ENCODE measurements at places on chromosomes 11 and 22.

- DNase-seq = no peak
Observed at GRCh38 chr11:100163471-100163870, 523.6 kb upstream of the ARHGAP42 start.

DNA sequence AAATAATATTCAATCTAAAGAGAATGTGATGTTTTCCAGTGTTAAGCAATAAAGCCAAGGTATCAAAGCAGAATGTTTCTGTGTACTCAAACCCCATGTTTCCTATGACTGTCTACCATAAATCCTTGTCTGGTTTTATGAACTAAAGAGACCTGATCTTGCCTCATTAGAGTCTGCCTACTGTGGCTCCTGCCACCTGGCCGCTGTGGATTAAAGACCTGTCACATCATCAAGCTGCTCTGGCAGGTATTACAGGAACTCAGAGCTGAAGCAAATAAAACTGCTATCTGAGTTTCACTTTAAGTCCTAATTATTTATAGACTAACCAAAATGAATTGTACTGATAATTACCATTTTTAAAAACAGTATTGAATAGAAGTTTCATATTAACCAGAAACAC, 207.8 kb upstream of the CCDC90B start:
- no peak for DNase-seq

GRCh38 chr22:38871360-38872171, 450 bp downstream of the CBX6 start:
- peak; percentile 41 for DNase-seq

DNA sequence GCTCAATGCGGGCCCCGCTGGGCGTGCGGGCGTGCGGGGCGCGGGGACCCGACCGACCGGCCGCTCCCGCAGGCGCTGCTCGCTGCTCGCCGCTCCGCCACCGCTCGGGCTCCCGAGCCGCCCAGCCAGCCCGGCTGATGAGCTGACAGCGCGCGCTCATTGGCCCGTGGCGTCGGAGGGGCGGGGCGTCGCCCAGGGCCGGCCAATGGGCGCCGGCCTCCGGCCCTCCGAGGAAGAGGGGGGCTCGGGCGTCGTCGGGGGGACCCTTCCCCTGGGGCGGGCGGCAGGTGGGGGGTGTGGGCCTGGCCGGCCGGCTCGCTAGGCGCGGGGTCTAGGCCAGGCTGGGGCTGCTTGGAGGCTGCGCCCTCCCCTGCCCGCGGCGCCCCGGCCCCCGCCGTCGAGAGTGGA, at the start of gene SCUBE1:
Gene SCUBE1, minus strand, starts transcription at position 111 of the 408 bp plus-strand sequence. CDS start 111 bp downstream, outside the sequence.
- DNase-seq = no peak

- no peak for DNase-seq
Observed at GRCh38 chr11:95337972-95338429, 107.0 kb upstream of the SESN3 start.

- DNase-seq = no peak
Observed at GRCh38 chr22:18965526-18966421, 29.7 kb upstream of the PRODH start.

DNA sequence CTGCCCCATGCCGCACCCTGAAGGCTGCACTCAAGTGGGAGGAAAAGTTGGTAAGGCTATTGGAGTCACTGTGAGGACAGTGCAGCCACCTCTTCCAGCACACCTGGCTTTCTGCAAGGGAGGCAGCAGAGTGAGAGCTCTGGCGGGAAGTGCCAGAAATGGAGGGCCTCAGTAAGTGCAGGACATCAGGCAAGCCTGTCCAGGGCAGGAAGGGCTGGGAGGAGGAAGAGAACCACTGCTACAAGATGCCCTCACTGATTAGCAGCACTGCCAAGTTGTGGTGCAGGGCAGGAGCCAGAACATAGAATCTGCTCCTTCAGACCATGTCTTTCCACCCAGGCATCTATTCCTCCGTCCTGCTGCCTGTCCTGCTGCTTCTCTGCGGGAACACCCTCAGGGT, 61.2 kb upstream of the CLTCL1 start:
- DNase-seq = no peak

GRCh38 chr11:124884340-124884739, 13.3 kb downstream of the ROBO4 start:
- no peak for DNase-seq

GRCh38 chr11:65446446-65447277, 24.1 kb downstream of the NEAT1 start:
- DNase-seq = no peak

- no peak for DNase-seq
Observed at GRCh38 chr11:112320668-112321067, 60.0 kb upstream of the PLET1 start.

DNA sequence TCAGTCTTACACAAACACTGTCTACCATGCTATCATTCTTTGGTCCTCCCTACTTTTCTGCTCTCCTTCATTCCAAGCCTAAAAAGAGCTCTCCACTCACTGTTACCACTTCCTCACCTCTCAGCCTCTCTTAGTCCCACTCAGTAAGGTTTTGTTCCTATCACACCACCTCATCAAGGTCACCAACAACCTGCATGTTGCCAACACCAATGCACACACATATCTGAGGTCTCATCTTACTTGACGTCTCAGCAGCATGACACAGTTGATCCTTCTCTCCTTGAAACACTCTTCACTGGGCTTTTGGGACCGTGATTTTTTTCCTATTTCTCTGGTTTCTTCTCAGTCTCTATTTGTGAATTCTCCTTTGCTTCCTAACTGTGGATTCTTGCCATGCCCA, 8.1 kb downstream of the PISD start:
- no peak for DNase-seq

GRCh38 chr11:68593441-68593840, 90.9 kb upstream of the GAL start:
- DNase-seq = no peak

DNA sequence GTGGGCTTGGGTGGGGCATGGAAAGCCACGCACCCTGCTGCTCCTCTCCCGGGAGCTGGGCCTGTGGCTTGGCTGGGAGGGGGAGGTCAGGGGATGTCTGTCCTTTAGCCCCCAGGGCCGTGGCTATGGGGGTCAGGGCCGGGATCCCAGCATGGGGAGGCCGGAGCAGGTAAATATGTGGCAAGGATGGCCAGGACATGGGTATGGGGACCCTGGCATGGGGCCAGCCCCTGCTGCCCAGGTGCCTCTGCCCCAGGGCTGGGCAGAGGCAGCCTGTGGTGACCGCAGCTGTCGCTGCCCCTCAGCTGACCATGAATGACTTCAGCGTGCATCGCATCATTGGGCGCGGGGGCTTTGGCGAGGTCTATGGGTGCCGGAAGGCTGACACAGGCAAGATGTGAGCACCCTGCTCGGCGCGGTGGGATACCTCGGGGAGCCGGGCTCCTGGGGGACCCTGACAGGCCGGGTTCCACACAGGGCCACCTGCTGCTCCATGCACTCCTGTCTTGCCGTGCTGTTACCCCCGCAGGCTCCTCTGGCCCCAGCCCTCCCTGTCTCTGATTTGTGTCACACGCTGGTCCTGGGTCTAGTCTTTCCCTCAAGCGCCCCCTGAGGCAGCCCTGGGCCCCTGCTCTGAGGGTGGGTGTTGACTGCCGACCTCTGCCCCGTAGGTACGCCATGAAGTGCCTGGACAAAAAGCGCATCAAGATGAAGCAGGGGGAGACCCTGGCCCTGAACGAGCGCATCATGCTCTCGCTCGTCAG, 8.1 kb upstream of the ANKRD13D start:
- no peak for DNase-seq

DNA sequence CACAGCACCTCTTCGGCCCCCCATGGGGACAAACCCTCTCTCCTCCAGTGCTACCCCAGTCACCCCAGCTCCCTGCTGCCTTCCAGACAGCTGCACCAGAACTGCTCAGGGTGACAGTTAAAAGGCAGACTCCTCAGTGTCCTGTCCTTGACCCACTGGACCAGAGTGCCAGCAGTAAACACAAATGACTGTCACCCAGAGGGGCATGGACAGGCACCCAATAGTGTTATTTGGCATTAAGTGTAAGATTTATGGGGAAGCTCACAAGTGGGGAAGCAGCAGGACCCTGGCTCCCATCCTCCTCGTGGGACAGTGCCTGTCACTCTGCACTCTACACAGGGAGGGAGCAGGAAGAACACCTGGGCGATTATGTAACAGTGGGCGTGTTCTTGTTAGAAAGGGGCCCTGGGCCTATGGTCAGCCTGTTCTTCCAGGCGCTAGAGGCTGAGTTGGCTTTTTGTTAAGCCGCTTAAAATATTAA, 5.0 kb downstream of the RPS19BP1 start:
- DNase-seq = no peak

- DNase-seq = peak; percentile 64
Observed at GRCh38 chr11:113305440-113306336, 8.7 kb upstream of the TTC12 start.

DNA sequence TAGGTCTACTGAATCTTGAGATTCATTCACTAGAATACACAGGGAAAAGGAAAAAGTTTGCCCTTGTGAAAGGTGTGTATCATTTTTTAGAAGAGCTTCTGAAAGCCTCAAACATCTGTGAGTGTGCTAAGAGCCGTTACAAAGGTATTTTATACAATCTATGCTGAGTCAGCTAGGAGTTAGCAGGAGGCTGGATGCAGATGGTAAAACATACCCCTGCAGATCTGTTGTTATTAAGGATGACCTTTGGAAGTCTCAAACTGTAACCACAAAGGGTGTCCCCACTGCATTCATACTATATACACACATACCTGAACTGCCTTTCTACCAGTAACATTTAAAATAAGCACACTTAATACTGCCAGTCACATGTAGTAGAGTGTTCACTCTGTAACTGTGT, 8.4 kb upstream of the C11orf91 start:
- DNase-seq = no peak

- peak; percentile 52 for DNase-seq
Observed at GRCh38 chr22:40487663-40488249, 117.4 kb downstream of the SGSM3 start.

GRCh38 chr11:32891657-32892354, 805 bp upstream of the QSER1 start:
- DNase-seq = peak; percentile 51

- no peak for DNase-seq
Observed at GRCh38 chr11:14656536-14657457, 13.2 kb downstream of the PDE3B start.

GRCh38 chr11:696955-697491, 1.4 kb downstream of the TMEM80 start:
- peak; percentile 35 for DNase-seq

- DNase-seq = no peak
Observed at GRCh38 chr22:47654922-47655491, 892.6 kb downstream of the TBC1D22A start.

DNA sequence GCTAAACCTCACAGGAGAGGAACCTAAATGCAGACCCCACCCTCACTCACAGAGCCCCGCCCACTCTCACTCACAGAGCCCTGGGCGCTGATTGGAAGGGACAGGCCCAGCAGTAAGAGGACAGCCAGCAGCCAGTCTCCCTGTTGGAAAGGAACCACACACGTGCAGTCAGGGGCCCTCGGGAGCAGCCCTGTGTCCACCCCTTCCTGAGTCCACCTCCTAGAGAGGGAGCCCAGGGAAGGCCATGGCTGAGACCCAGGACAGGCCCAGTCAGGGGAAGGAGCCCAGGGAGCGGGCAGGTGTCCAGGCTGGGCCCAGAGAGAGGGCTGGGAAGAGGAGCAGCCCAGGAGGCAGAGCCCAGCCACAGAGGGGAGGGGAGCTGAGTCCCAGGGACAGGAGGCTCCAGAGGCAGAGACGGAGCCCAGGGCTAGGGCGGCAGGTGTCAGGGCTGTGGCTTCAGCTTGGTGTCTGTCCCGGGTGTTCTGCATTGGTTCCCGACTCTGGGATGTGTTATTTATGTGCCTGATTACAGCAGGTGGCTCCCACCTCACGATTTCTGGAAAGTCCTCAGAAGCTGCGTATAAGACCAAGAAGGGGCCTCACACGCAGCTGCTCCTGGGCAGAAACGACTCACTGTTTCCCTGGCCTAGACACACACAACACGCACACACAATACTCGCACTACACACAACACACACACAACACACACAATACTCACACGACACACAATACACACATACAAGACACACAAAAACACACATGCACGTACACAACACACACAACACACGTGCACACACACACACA, 9.0 kb upstream of the APOBEC3H start:
- no peak for DNase-seq

DNA sequence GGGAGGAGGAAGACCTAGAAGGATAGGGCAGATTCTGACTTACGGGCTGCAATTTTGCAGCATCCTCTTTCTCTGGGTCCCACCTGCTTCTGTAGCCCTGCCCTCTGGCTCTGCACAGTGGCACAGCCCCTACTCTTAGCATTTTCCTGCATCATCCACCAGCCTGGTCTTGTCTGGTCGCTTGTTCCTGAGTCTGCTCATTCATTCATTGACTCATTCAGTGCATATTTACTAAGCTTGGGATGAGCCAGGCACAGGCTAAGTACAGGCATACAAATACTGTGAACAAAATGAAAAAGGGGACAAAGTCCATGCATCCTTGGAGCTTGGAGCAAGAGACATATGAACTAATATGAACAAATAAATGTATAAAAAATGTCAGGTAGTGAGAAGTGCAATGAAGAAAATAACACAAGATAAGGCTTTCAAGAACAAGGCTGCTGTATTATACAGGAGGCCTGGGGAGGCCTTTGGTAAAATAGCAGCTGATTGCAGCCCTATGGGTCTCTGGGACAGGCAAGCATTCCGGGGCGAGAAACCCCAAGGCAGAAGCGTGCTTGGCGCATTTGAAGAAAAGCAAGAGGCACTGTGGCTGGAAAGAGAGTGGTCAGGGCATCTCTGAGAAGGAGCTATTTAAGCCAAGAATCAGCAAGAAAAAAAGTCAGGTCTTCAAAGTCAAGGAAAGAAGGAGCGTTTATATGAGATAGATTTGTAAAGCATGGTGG, 108.0 kb upstream of the ALX4 start:
- no peak for DNase-seq

DNA sequence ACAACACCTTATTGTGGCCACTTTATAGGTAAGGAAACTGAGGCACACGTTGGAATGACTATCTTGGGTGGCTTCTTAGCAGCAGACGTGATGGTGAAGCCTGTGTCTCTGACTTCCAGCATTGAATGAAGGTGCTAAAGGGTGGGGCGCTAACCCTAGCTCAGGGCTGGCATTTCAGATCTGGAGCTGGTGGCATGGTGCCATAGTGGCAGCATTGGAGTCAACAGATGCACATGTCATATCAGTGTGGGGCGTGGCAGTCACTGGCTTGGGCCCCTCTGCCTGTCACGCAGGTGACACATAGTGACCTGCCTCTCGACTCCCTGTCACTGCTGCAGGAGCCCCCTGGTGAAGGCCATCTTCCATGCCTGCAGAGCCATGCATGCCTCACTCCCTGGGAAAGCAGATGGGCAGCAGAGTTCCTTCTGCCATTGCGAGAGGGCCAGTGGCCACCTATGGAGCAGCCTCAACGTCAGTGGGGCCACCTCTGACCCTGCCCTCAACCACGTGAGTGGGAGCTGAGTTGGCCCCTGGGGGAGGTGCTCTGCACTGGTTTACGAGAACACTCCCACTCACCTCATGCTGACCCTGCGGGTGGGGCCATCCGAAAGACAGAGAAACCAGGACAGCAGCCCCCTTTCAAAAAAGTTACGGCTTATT, 14.8 kb downstream of the SHISA8 start:
- no peak for DNase-seq

DNA sequence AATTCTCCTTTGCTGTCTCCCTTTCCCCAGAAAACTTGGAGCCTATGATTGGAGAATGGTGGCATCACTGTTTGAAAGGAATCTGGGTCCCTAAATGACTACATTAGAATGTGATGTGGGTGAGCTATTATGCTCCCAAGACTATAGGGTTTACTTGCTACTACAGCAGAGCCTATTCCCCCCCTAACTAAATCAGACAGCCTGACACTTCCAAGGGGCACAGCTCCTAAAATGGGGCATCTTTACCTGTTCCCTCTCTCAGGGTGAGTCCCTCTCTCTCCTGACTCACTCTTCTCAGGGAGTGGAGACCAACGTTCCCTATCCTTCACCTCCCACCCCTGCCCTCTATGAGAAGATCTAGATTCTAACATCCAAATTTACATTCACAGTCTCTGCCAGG, 775 bp upstream of the ISX start:
- no peak for DNase-seq
